Ureter (tissue), 1 donor: ENCODE measurements at places on chromosomes 4 and X. TPM values are rescaled to one million over a fixed set of nuclear protein-coding genes. Genes with fewer than 3 reads are reported as not detected.

The MID2 gene
- total RNA-seq: 29.9 TPM

The FHL1 gene
- total RNA-seq: 248 TPM

The MAGEB17 gene
- total RNA-seq: not detected

The PAGE1 gene
- total RNA-seq: not detected

The SLC25A43 gene
- 19.7 TPM for total RNA-seq

The CBR4 gene
- 34.0 TPM for total RNA-seq
